ENCODE measurements at places on chromosomes 3 and 15. TPM values are rescaled to one million over a fixed set of nuclear protein-coding genes. Genes with fewer than 3 reads are reported as not detected.

The SH2D7 gene
- not detected for total RNA-seq

The CCR9 gene
- not detected for total RNA-seq

The DNAH12 gene
- total RNA-seq: not detected

The TBL1XR1 gene
- 158 TPM for total RNA-seq

The CHDH gene
- total RNA-seq: not detected

The TEX55 gene
- total RNA-seq: not detected

The LOXL1 gene
- total RNA-seq: 67.5 TPM

GRCh38 chr15:25619761-25620160, 180.9 kb upstream of the UBE3A start:
- DNase-seq: no peak

DNA sequence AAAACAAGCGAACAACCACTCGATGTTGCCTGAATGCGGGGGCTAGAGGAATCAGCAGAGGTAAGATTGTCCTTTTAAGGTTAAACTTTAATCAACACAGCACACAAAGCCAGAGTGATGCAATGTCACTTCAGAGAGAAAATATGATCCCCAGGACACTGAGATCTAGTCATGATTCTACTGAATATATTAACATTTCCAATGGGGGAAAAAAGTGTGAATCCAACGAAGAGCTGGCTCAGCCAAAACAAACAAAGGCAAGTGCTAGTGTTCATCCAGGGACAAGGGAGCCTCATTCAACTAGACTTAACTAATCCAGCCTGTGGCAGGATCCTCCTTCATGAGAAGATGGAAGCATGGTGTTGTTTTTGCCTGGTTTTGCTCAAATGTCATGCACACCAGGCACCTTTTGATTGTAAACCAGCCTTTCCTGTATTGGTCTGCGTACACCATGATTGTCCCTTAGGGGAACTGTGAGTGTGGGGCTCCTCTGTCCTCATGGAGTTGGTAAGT, 35.8 kb downstream of the SCG5 start:
- DNase-seq: no peak

- DNase-seq: no peak
Observed at GRCh38 chr3:107925851-107926250, 165.0 kb downstream of the CD47 start.

- DNase-seq: no peak
Observed at GRCh38 chr3:139317660-139318430, 26.0 kb upstream of the MRPS22 start.

DNA sequence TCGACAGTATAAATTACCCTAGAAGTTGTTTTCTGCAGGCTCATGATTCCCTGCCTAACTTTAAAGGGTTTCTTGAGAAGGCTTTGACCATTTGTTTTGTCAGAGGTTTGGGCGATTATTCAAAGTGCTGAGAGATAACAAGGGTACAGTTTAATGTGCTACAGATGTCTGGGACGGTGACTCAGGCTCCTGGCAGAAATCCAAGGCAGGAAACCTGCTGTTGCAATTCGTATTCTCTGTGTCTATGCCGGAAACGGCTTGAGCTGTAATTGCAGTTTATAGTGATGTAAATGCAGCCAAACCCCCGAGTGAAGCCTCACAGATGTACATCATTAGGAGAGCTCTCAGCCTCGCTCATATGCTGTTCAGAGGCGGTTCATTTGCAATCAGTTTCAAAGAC, 65.6 kb downstream of the SYNPR start:
- peak; percentile 87 for DNase-seq
